MG63 (cell line): ENCODE measurements at places on chromosomes 3 and 15.

DNA sequence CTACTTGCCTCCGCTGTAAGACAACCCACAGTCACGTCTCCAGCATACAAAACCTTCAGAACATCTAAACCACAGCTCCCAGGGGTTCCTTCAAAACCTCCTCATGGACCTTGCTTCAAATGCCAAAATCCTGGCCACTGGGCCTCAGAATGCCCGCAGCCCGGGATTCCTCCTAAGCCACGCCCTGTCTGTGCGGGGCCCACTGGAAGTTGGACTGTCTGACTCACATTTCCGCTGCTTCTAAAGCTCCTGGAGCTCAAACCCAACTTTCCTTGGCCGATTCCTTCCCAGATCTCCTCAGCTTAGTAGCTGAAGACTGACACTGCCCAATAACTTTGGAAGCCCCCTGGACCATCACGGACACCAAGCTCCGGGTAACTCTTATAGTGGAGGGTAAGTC lies 17.9 kb upstream of the OR5H6 start:
- DNase-seq, result peak; percentile 31

- DNase-seq, result no peak
These were observed 224.6 kb downstream of the VGLL3 start for GRCh38 chr3:86766331-86766730.

DNA sequence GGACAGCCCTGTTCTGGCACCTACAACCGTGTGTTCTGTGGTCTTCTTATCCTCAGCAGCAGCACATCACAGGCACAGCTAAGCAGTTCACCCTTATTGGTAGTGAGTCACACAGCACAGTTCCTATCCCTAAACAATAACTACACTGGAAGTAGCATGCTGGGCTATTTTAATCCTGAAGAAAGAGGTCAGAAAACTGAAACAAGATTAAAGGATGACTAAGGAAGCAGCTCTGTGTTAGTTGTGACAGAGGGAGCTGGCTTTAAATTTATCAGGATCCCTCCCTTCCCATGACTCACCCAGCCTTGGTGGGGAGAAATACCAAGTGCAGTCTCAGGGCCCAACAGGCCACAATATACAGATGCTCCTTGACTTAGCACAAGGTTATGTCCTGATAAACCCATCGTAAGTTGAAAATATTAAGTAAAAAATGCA lies 144.3 kb downstream of the ERC2 start:
- DNase-seq, result peak; percentile 48

GRCh38 chr3:98731720-98732285 lies 31.3 kb upstream of the ST3GAL6 start:
- DNase-seq, result no peak

DNA sequence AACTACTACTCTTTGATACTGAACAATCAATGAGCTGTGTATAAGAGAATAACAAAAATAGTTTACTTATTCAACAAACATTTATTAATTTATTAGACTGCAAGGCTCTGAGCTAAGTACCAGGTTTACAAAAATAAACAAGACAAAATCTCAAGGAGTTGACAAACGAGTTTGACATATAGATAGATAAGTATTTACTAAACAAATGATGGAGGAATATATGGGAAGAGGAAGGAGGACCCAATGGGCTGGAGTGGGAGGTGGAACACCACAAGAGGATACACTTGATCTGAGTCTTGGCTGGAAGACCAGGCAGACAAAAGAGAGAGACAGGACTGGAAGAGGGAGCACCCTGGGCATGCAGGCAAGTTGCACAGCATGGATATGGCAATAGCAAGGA lies 47.5 kb upstream of the FSIP1 start:
- DNase-seq, result peak; percentile 15

GRCh38 chr15:51619331-51620035 lies 3.1 kb downstream of the DMXL2 start:
- no peak for DNase-seq

DNA sequence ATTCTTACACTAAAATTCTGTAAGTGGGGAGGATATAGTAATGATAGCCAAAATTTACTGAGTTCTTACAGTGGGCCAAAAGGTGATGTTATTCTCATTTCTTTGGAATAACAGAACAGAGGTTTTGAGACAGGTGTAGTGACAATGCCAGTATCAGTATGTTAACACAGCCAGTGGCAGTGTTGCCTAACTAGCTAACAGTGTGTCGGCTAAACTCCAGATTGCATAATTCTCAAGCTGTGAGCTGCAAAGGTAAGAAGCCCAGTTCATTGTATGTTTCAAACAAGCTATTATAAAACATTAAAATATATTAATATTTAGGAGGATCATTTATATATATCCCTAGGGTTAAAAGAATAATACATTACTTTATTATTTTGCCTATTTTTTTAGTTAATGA lies 920 bp downstream of the SLC15A2 start:
- DNase-seq, result no peak

GRCh38 chr15:67947254-67948039 lies 106.7 kb upstream of the PIAS1 start:
- DNase-seq, result no peak

GRCh38 chr3:59321881-59322540 lies 272.2 kb upstream of the CFAP20DC start:
- DNase-seq, result no peak

- no peak for DNase-seq
These were observed 593.3 kb downstream of the FHIT start for GRCh38 chr3:60657972-60658371.

DNA sequence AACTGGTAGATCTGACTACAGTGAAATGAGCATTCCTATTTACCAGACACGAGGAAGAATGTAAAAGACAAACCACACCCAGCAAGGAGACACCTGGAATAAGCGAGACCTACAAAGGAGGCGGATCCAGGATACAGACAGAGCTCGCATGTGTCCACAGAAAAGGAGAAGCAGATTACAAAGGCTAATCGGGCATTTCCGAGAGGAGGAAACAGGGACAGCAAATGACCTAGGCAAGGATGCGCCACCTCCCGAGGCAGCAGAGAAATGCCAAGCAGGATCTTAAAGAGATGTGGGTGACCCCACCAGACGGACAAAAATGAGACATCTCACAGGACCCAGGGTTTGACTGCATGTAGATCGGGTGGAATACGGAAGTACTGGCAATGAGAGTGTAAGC lies 63.2 kb upstream of the IQSEC1 start:
- no peak for DNase-seq

- peak; percentile 90 for DNase-seq
These were observed 78.0 kb downstream of the CHCHD6 start for GRCh38 chr3:126781889-126782491.

DNA sequence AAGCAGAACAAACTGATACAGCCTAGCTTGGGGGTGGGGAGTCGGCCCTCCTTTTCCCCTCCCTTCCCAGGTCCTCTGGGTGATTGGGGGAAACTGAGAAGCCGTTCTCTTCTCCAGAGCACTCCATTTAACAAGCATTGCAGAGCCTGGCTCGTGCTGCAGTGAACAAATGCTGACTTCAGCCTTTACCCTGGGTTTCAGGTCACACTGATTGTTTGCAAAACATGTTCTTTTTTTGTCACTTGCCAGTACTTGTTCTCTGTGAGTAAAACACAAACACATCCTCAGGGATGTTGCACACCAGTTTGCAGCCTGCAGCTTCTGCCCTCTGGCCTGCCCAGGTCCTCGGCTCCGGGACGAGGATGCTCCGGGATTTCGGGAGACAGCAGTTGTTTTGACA lies 132.8 kb downstream of the PGPEP1L start:
- no peak for DNase-seq

DNA sequence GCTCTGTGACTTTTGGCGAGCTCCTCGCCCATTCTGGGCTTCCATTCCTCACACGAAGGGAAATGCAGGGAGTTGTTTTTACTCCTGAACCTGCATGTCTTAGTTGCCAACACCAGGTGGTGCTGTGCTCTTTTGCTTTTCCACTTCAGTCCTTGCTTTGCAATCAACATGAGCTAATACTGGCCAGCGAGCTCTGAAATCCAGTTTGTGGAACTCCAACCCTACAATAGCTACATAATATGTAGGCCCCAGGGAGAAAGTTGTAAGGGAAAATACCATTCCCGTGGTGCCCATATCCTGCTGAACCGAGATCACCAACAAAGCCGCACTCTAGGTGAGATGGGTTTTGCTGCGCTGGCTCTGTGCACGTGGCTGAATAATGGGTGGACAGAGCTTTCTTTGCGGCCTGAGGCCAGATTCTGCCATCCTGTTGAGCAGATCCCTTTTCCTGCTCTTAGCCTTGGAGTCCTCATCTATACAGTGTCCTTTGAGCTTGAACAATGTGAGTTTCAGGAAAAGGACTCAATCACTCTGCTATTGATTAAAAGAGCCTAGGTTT lies 25.0 kb downstream of the LSM3 start:
- DNase-seq, result peak; percentile 36

DNA sequence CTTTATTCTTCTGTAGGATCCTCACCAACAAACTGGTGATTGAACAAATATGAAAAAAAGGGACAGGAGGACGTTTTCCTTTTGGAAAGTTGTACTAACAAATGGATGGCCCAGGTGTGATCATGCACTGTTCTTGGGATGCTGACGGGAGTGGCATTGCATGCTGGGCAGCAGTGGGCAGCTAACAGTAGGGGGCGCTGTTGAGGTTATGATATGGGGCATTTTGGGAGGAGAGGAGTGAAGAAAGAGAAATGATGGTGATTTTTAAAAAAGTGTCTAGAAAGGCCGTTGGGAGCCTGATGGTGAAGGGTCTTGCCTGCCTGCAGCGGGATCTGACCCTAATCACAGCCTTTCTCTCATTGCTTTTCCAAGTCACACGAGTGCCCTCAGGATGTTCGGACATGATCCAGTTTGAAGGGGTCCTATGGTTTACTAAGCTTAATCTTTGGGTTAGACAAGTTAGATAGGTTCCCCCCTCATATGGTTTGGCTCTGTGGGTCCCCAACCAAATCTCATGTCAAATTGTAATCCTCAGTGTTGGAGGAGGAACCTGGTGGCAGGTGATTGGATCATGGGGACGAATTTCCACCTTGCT lies 46.2 kb upstream of the PRTG start:
- DNase-seq, result no peak

DNA sequence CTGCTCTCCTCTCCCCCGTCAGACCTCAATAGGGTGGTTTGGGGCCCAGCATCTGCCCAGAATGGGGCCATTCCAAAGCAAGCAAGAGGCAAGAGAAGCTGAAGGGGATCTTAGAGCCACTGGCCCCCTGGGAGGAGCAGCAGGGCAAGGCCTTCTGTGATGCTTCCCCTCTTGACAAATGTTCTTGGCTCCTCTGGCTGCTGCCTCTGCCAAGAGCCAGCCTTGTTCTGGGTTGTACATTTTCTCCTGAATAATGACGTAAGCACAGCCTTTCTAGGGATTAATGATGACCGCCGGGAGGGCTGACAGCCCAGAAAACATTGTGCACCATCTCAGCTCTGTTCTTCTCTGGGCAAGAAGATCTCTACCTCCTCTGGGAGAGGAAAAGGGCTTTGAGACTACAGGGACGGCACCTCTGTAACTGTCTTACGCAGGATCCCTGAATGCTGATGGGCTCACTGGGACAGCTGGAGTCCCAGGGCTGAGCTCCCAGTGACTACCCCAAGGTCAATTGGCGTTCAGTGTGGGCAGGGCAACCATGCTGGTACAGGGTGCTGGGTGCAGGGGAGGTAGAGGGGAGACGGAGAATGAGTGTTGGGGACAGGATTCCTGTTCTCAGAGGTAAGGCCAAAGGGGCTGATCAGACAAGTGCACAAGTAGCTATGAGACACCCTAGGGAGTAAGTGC lies 253.3 kb downstream of the FAM43A start:
- peak; percentile 83 for DNase-seq

DNA sequence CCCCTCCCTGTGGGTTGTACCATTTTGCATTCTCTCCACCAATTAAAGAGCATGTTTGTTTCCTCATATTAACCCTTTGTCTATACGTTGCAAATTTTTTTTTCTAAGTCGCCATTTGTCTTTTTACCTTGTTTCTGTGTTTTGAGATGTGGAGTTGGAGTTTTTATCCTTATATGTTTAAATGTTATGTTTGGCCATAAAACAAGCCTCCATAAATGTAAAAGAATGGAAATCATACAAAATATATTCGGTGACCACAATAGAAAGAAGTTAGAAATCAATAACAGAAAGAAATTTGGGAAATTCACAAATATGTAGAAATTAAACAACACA lies 29.2 kb downstream of the LRRK1 start:
- DNase-seq, result no peak

GRCh38 chr3:61858054-61858453 lies 296.7 kb downstream of the PTPRG start:
- no peak for DNase-seq

- DNase-seq, result no peak
These were observed 567.3 kb upstream of the ZNF717 start for GRCh38 chr3:76352511-76353284.

DNA sequence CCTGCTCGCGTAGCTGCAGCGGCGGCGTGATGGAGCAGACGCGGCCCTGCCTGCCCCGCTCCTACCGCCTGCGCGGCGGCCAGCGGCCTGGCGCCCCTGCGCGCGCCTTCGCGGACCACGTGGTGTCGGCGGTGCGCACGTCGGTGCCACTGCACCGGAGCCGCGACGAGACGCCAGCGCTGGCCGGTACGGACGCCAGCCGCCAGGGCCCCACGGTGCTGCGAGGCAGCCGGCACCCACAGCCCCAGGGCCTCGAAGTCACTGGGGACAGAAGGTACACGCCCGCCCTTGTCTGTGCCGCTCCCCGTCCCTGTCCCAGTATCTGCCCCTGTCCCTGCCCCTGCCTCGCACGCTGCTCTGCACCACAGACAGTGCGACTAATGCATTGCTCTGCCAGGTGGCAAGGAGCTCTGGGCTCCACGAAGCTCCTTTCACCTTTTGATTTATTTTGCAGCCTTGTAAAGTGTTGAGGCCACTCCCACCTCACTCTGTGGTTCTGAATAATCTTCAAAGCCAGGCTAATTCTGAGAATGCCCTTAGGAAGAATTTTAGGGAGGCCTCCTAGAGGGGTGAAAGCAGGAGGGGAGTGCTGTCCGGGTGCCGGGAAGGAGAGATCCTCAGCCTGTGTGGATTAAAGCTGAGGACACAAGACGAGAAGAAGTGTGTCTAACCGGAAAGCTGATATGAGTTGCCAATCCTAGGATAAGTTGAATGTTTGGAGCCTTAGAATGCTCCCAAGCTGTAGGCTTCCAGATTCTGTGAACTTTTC lies 100.0 kb downstream of the THSD4 start:
- no peak for DNase-seq

GRCh38 chr15:84821501-84822021 lies 4.4 kb downstream of the ALPK3 start:
- DNase-seq, result no peak

DNA sequence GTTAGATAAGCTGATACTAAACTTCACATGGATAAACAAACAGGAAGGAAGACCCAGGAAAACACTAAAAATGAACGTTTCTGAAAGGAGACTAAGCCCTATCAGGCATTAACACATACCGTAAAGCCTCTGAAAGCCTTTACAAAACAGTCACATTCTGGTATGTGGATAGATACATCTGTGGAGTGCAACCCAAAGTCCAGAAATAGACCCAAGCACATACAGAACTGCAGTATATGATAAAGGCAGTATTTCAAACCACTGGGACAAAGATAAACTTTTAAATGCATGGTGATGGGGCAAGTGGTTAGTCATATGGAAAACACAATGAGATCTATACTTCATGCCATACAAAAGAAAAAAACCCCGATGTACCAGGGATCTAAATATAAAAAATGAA lies 26.0 kb downstream of the DCBLD2 start:
- no peak for DNase-seq
